Cardiac ventricle fibroblast (primary cell): ENCODE measurements at places on chromosomes 11 and 22. TPM values are rescaled to one million over a fixed set of nuclear protein-coding genes. Genes with fewer than 3 reads are reported as not detected.

Gene RIN1
- total RNA-seq, result 18.1 and 24.7 TPM in 2 replicates

Gene C11orf97
- not detected in 2 replicates for total RNA-seq

Gene NEFH
- total RNA-seq, result 0.94 and 1.7 TPM in 2 replicates

Gene NLRP14
- 0.05 TPM in 1 of 2 replicates, not detected in the other for total RNA-seq

Gene MOV10L1
- 0.39 and 0.56 TPM in 2 replicates for total RNA-seq

Gene MTCH2
- 42.5 and 75.3 TPM in 2 replicates for total RNA-seq

Gene LRRC32
- 53.3 and 59.0 TPM in 2 replicates for total RNA-seq

Gene MUC15
- not detected in 2 replicates for total RNA-seq

Gene GVQW3
- total RNA-seq, result 0.69 and 2.1 TPM in 2 replicates

Gene RFPL2
- not detected in 2 replicates for total RNA-seq

Gene PCNX3
- 26.0 and 29.2 TPM in 2 replicates for total RNA-seq

Gene FADS1
- total RNA-seq, result 30.2 and 37.8 TPM in 2 replicates

Gene PAMR1
- 209 and 223 TPM in 2 replicates for total RNA-seq

Gene TNNT3
- total RNA-seq, result 2.9 and 7.9 TPM in 2 replicates

Gene ABCC8
- not detected in 2 replicates for total RNA-seq

Gene PNPLA3
- 0.87 and 0.88 TPM in 2 replicates for total RNA-seq

Gene CSF2RB
- total RNA-seq, result 0.05 and 0.19 TPM in 2 replicates

Gene OR51B2
- total RNA-seq, result not detected in 2 replicates
